Bronchial epithelial cell (primary cell): ENCODE measurements at places on chromosomes 16 and 17. TPM values are rescaled to one million over a fixed set of nuclear protein-coding genes. Genes with fewer than 3 reads are reported as not detected.

DNA sequence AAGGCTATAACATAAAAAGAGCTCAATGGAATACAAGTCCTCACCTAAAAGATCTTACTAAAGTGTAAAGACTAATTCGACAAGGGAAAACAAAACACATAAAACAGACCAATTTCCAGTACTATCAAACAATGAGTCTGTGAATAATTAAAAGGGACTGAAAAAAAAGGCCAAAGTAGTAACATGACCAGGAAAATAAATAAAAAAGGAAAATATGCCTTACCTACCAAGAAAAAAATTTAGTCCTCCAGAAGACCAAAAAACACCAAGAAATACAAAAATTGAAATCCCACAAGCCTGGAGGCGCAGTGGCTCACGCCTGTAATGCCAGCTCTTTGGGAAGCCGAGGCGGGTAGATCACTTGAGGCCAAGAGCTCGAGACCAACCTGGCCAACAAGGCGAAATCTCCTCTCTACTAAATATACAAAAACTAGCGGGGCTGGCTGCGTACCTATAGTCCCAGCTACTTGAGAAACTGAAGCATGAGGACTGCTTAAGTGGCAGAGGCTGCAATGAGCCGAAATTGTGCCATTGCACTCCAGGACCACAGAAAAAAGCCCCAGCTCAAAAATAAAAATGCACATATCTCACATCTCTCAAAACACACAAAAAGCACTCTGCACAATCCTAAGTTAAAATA, 60.8 kb downstream of the TEX14 start:
- no peak for DNase-seq

GRCh38 chr17:2053380-2054261, 1.3 kb upstream of the HIC1 start:
- DNase-seq: no peak

Gene COX10
- 11.8 and 13.7 TPM in 2 replicates for total RNA-seq

Gene KRTAP2-1
- not detected in 2 replicates for total RNA-seq

Gene PDIA2
- total RNA-seq: under 0.01 TPM in 1 of 2 replicates, not detected in the other
